ENCODE measurements at places on chromosomes 7 and 10. TPM values are rescaled to one million over a fixed set of nuclear protein-coding genes. Genes with fewer than 3 reads are reported as not detected.

CYP2C19 gene
- total RNA-seq = not detected

SKAP2 gene
- total RNA-seq = 19.0 TPM

SLC29A3 gene
- total RNA-seq = 15.3 TPM

CYP2C8 gene
- not detected for total RNA-seq

PTN gene
- not detected for total RNA-seq

GPNMB gene
- total RNA-seq = 3.0 TPM

NUTM2E gene
- 0.59 TPM for total RNA-seq

FGFBP3 gene
- 3.1 TPM for total RNA-seq

SLC13A1 gene
- total RNA-seq = not detected

CALML3 gene
- not detected for total RNA-seq

ZNF736 gene
- not detected for total RNA-seq

SPDYE5 gene
- not detected for total RNA-seq

OR9A2 gene
- not detected for total RNA-seq

EGFR gene
- 111 TPM for total RNA-seq

CTAGE4 gene
- total RNA-seq = not detected

IRF5 gene
- 10.0 TPM for total RNA-seq

NAT16 gene
- 0.06 TPM for total RNA-seq

CCDC146 gene
- 0.41 TPM for total RNA-seq

BLNK gene
- total RNA-seq = not detected

CCDC6 gene
- total RNA-seq = 26.0 TPM

SRRM3 gene
- 5.7 TPM for total RNA-seq

SPDYE16 gene
- not detected for total RNA-seq

AKR1D1 gene
- not detected for total RNA-seq

NME8 gene
- total RNA-seq = not detected

HOXA4 gene
- total RNA-seq = 2.3 TPM

GRB10 gene
- 72.2 TPM for total RNA-seq

HTR5A gene
- not detected for total RNA-seq

SH2D4B gene
- not detected for total RNA-seq

LRRC18 gene
- not detected for total RNA-seq

MEIG1 gene
- 2.5 TPM for total RNA-seq

ADRB1 gene
- total RNA-seq = 0.98 TPM

COL1A2 gene
- not detected for total RNA-seq
